ENCODE measurements at places on chromosomes 4 and X.

- DNase-seq = no peak
Measured at GRCh38 chr4:109432696-109433095, 919 bp upstream of the SEC24B start.

GRCh38 chrX:13692771-13693231 lies 3.9 kb downstream of the RAB9A start:
- DNase-seq = no peak

GRCh38 chrX:38837389-38837788 lies 36.1 kb downstream of the MID1IP1 start:
- DNase-seq = no peak

DNA sequence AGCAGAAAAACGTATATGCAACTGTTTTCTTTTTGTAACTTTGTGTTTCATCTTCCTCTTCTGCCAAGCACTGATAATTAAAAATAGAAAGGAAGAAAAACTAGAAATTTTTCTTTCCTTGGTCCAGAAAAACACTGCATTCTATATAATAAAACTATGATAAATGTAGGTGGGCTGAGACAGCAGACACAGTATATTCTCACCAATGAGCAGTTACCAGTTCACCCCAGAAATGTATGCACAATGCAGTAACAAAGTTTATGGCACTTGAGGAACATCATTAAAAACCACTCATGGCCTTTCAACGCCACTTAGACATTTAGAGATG lies 79.4 kb downstream of the FAT1 start:
- DNase-seq = no peak

DNA sequence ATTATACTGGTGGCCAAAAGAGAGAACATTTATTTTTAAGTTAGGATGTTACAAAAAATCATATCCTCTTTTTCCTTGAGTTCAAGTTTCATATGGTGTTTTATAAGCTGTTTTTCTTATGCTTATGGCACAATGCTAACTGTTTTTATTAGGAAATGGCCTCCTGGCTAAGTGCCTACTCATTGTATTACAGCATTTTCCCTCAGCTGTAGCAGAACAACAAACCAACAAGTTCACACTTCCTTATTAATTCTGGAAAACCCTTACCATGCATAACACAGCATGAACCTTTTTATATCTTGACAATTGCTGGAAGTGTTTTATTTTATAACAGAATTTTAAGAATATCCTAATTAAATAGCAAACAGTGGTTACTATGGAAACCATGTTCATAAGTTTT lies 165.8 kb downstream of the GASK1B start:
- DNase-seq = no peak

DNA sequence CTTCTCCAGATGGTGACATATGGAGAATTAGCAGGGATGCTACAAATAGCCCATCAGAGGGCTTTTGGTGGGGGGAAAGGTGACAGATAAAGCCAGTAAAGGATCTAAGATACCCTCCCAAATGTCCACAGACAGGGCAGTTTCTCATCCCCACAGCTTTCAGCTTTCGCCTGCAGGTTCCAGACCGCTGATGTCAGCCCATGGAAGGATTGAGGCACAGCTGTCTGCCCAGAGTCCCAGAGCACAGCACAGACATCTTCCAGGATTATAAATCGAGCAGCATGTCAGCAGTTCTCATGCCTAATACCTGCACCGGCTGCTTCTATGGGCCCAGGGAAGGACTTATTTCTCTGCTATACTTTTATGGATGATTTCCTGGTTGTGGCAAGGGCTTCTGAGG lies 96.7 kb upstream of the MXRA5 start:
- DNase-seq = no peak

GRCh38 chr4:37797923-37798322 lies 28.6 kb upstream of the PGM2 start:
- no peak for DNase-seq

DNA sequence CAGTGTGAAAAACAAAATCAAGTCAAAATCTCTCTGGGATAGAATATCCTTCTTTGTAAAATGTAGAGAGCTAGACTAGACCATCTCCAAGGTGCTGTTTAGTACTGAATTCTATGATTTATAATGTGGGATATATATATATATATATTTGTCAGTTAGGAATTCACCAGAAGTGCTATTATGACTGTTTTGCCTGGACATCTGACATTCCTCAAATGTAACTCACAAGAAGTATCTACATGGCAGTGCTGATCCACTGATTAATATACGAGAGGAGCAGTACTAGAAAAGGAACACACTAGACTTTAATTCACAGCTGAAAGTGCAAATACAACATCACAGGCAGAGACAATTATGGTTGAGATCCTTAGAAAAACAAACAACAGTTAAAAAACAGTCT lies 208.9 kb downstream of the GBA3 start:
- DNase-seq = no peak

- DNase-seq = peak; percentile 42
Measured at GRCh38 chr4:156293657-156294297, 340.1 kb upstream of the CTSO start.

DNA sequence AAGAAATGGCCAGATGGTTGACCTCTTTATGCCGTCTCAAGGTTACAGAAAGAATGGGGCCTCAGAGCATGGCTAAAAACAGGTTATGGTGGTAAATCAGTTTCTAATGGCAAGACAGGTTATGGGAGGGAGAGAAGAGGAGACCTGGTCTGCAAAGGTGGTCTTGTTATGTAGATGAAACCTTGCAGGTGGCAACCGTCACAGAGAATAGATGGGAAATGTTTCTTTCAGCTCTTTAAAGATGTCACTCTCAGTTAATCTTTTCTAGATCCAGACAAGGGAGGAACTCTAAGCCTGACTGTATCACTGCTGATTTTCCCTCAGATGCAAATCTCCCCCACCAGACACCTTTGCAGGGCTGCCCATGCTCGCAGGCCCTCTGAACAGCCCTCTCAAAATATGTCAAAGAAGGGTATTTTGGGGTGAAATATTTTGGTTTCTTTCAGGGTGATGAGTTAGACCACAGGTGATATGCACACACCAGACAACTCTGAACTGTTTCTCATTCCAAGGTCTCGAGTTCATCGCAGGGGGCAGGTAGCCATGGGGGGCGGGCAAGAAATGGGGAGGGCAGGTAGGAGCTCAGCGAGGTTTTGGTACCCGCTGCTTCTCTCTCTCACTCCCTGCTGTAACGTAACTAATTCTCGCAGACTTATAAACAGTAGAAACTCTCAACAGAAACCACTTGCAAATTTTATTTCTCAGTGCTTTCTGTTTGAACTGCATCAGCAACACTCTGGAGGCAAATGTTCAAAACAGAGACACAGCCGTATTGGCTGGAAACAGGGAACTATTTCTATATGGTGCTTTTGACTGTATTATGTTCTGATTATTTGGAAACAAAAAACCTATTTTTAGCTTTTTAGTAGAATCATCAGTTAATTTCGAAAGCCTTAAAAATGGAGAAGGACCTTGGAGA lies 32.4 kb downstream of the CASP3 start:
- DNase-seq = no peak

DNA sequence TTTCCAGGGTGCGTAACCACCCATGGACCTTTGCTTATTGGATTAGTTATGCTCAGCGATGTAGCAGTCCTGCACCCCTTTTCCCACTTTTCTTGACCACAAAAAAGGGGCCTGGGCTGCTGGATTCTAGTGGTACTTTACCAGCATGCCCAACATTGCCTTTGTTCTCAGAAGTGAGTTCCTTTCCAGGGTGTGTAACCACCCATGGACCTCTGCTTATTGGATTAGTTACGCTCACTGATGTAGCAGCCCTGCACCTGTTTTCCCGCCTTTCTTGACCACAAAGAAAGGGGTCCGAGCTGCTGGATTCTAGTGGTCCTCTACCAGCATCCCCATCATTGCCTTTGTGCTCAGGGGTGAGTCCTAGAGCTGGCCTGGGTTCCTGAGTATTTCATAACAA lies 138.2 kb downstream of the COX18 start:
- DNase-seq = no peak

DNA sequence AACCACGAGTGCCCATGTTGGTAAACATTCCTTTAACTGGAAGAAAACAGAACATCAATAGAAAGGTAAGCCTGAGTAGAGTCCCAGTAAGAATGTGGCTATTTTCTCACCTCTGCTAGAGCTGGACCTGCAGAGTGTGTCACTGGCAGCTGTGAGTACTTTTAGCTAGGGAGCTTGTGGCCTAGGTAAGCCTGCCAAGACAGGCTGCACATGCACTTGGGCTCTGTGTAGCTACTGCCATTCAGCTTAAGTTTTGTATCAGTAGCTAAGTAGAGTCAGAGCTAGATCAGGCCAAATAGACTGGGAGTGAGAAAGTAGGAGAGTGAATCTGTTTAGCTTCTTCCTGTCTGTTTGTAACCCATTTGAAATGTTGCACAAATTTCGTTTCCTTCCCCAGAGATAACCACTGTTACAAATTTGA lies 35.3 kb downstream of the RBPJ start:
- DNase-seq = no peak

GRCh38 chr4:100286636-100287035 lies 96.4 kb upstream of the DDIT4L start:
- DNase-seq = no peak

GRCh38 chrX:19647731-19648588 lies 132.7 kb upstream of the MAP3K15 start:
- DNase-seq = no peak

DNA sequence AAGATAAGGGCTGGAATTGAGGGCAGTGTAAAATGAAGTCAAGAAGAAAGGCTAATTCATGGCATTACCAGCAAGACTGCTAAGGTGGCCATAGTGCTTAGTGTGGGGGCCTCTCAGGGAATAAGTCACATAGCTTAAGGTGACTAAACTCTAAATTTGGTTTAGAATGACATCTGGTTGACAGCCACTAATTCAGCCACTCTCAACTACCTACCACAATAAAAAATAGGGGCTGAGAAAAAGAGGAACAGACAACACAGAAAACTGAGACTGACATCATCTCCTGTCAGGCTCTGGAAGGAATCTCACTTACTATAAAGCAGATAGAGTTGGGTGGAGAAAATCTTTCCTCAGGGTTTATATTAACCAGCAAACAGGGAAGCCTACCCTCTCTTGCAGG lies 96.9 kb downstream of the CHRDL1 start:
- DNase-seq = no peak

GRCh38 chr4:42018451-42018850 lies 28.1 kb downstream of the SLC30A9 start:
- DNase-seq = no peak

GRCh38 chrX:10189317-10190268 lies 32.8 kb downstream of the CLCN4 start:
- peak; percentile 50 for DNase-seq

GRCh38 chr4:109912706-109913595 lies at the start of gene EGF:
TSS of gene EGF (plus strand) at chr4:109912883. CDS start at chr4:109913336, 453 bp downstream.
- DNase-seq = no peak

DNA sequence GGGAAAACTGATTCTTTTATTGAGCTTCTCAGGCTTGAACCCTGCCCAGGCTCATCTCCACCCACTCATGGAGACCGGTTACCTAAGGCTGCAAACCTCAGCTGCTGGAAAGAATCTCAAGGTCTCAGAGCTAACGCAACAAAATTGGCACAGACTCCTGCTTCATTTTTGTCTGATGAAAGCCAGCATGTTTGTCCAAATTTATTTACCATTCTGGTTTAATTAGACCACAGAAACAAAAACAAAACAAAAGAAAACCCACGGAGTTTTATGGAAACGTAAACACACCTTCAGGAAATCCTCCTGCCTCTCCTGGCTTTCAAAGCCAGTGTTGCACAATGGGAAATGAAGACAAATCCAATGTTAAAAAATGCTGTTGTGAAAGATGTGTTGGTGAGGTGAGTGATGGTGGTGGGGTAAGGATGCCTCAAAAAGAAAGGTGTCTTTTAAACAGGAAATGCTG lies 56.4 kb upstream of the PDLIM3 start:
- DNase-seq = peak; percentile 4

GRCh38 chrX:46626566-46626965 lies 53.0 kb downstream of the CHST7 start:
- no peak for DNase-seq

DNA sequence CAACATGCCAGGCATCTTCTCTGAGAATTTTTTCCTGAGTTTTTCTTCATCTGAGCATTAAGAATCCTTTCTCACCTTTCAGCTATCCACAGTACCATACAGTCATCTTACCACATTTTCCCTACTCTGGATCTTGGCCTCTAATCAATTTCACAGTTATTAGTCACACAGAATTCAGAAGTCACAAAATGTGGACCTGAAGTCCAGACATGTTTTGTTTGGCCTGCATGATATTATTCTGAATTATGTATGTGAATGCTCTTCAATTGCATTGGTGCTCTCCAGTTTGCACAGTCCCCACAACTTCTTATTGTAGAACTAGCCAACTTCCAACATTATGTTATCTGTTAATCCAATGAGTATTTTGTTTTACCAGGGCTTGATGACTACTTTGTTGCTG lies 102.3 kb upstream of the GRIA3 start:
- DNase-seq = no peak

DNA sequence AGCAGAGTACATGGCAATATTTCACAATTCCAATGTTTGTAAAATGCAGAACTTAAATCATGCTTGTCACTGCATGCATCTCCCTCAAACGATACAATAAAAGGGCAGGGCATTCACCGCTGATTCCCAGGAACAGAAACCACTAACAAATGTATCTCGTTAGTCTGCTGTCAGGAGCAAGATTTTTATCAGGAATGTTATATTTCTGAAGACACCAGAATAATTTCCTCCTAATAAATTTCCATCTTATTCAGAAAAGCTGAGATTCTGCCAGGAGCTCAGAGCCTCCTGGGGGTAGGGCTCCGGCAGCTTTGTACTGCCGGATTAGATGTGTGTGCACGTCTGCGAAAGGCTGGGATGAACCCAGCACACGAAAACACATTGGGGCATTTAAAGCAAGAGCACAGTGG lies 54.0 kb upstream of the LDB2 start:
- DNase-seq = no peak

DNA sequence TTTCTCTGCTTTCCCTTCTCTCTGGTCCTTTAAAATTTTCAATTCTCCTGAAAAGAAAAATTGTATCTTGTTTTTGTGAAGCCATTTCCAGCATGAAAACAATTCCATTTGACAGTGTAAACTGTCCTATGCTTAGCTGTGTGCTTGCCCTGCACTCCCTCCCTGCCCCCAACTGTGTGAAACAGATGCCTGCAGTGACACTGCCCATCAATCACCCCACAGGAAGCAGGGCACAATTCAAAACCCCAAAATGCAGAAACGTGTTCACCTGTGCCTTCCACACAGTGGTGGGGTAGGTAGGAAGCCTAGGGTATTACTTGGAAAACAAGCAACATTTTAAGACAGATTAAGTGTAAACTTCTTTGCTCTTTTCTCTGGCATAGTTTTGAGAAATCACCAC lies 6.2 kb upstream of the FHDC1 start:
- no peak for DNase-seq

- DNase-seq = no peak
Measured at GRCh38 chrX:139299309-139299708, 231.2 kb upstream of the F9 start.

DNA sequence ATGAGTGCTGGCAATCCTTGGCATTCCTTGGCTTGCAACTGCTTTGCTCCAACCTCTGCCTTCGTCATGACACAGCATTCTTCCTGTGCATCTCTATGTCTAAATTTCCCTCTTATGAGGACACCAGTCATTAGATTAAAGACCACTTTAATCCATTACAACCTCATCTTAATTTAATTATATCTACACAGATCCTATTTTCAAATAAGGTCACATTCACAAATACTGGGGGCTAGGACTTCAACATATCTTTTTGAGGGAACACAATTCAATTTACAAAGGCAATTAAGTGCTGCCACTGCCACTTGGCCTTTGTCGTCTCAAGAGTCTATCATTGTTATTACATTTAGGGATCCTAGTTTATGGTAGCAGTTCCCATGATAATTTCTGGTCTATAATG lies 163.7 kb upstream of the PPP1R2C start:
- DNase-seq = no peak

Data from DMS153 (cell line).